IPS DF 19.7 (cell line): ENCODE measurements at places on chromosomes 1 and 21.

DNA sequence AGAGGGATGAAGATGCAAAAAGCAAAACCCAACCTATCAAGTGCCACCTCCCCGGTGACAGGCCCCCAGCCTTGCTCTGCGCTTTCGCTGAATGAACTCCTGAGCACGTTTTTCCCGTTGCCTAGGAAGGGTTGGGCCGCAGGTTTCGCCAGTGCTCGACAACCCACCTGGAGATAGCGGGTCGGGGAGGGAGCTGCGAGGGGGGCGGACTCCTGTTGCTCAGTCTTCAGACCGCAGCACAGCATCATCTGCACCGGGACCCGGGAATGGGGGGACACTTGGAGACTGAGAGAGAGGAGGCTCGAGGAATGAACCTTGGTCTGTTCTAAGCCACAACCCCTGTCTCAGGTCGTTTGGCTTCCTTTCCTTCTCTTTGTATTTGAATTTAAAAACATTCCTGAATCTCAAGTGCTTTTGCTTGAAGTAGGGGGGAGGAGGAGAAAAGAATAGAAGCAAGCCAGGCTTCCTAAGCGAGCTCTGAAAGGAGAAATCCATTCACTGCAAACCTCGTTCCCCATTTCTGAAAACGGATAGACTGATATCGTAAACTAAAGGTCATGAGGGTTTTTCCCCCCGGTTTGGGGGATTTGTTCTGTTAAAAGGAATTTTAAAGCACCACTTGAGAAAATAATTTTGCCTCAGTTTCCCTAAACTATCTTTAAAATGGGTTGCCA is 1.2 kb downstream of the AK5 start:
- peak; percentile 42 for DNase-seq

DNA sequence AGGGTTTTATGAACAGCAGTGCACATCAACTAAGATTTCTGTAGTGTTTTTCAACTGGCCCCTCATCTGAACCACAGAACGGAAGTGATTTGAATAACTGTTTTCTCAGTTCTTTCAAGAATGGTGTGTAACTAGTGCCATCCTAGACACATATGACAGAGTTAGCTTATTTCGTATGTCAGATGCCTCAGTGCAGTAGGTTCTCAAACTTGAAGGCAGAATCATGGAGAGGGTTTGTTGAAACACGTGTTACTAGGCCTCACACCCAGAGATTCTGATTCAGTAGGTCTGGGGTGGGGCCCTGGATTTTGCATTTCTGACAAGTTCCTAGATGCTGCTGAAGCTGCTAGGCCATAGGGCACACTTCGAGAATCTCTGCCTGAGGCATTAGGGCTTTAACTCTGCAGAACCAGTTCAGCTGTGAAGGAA is 49.0 kb downstream of the SCCPDH start:
- DNase-seq = no peak

DNA sequence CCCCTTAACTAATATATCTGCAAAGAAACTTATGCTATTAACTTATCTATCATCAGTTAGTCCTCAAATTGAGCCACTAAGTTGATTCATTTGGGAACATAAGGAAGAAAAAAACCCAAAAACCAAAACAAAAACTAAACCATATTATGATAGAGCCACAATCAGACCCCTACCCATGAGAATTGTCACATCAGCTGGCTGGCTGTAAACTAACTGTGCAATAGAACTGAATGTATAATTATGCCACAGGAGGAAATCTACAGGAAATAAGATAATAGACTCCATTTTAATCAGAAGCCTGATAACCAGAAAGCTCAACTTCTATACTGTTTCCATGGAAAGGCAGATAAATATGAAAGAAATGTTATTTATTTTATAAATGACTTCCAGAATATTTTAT is 110.0 kb downstream of the RGL1 start:
- DNase-seq = no peak

DNA sequence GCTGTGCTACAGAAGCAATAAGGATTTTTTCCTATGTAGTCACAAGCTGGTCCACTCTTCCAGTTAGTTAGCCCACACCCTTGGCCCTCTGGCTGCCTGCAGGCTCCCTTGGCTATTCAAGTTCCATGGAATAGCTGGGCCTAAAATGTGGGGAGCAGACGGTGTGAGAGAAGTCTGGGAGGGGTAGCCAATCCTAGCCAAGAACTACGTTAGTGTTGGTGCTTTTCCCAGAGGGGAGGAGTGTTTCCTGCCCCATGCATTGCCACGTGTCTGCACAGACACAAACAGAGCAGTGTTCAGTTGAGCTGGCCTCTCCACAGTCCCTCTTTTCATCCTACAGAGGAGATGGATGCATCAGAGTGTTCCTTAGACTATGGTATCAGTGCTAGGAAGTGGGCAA is 59.0 kb upstream of the IPO9 start:
- DNase-seq = no peak

GRCh38 chr1:198018529-198018928 is 101.4 kb downstream of the LHX9 start:
- no peak for DNase-seq

- no peak for DNase-seq
Measured at GRCh38 chr1:14245954-14246353, 352.5 kb upstream of the KAZN start.

GRCh38 chr1:51532853-51533252 is 13.8 kb upstream of the EPS15 start:
- no peak for DNase-seq

DNA sequence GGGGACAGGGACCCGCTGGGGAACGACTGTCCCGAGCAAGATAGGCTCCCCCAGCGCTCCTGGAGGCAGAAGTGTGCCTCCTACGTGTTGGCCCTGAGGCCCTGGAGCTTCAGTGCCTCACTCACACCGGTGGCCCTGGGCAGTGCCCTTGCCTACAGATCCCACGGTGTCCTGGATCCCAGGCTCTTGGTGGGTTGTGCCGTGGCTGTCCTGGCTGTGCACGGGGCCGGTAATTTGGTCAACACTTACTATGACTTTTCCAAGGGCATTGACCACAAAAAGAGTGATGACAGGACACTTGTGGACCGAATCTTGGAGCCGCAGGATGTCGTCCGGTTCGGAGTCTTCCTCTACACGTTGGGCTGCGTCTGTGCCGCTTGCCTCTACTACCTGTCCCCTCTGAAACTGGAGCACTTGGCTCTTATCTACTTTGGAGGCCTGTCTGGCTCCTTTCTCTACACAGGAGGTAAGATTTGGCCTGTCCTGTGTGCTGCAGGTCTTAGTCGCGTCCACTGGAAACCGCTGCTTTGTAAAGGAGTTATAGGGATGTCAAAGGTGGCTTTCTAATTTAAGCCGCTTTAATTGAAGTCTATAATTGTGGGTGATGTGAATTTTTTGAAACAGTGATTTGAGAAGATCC is 717 bp downstream of the UBIAD1 start:
- no peak for DNase-seq

GRCh38 chr1:42964044-42964812 is 5.6 kb upstream of the SLC2A1 start:
- no peak for DNase-seq

DNA sequence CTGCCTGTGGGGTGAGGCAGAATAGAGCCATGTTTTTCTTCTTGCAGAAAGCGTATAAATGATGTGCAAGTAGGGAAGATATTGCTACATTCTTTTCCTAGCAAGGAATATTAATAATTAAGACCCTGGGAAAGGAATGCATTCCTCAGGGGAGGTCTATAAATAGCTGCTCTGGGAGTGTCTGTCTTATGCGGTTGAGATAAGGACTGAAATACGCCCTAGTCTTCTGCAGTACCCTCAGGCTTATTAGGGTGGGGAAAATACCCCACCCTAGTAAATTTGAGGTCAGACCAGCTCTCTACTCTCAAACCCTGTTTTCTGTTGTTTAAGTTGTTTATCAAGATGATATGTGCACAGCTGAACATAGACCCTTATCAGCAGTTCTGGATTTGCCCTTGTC is 155.9 kb upstream of the HMCN1 start:
- DNase-seq = no peak

DNA sequence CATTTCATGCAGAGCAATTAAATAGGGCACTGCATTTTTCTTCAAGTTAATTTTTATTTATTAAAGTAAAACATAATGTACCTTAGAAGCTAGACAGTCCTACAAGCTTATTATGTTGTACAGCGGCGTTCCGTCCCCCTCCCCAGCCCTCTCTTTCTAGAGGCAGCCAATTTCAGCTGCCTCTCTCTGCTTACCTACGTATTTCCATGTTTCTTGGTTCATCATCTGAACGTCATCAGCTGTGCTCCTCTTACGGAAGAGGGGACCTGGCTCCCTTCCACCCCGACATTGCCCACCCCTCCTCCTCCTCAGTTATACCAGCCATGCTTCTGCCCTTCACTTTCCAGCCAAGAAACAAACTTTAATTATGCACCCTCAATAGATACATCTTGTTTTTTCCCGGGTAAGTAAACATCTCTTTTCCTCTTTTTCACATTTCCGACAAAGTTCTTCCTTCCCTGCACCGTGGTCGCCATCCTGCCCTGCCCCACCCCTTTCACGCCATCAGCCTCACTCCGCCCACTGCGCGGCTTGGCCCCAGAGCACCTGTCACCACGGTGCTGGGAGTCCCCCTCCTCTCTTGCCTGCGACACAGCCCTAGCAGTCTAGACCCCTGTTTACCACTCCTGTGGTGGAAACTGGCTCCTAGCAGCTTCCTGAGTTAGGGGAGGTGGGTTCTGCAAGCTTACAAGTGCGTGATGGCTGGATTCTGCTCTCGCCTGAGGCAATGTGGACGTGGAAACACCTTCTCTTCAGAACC is 57.9 kb downstream of the SLC37A1 start:
- no peak for DNase-seq

DNA sequence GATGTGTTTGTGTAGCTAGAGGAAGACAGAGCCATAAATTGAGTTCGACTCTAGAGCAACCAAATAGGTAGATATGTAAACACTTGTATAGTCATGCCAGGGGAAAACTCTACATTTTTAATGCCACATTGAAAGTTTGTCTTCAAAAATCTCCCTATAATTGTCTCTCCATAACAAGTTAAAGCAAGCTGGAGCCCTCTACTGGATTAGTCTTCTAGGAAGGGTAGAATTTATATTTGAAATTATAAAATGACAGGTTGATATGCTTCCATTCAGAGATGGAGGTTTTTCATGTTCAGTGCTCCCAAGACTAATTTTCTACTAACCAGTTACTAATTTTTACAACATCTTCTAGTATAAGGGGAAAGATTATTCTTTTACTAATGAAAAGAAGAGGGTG is 13.1 kb upstream of the COL24A1 start:
- no peak for DNase-seq

- no peak for DNase-seq
Measured at GRCh38 chr1:22494144-22494543, 42.5 kb downstream of the ZBTB40 start.

DNA sequence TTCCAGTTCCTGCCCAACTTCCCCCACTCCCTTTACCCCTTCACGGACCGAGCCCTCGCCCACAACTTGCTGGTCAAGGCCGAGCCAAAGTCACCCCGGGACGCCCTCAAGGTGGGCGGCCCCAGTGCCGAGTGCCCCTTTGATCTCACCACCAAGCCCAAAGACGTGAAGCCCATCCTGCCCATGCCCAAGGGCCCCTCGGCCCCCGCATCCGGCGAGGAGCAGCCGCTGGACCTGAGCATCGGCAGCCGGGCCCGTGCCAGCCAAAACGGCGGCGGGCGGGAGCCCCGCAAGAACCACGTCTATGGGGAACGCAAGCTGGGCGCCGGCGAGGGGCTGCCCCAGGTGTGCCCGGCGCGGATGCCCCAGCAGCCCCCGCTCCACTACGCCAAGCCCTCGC is 42.1 kb upstream of the ARHGEF16 start:
- no peak for DNase-seq

DNA sequence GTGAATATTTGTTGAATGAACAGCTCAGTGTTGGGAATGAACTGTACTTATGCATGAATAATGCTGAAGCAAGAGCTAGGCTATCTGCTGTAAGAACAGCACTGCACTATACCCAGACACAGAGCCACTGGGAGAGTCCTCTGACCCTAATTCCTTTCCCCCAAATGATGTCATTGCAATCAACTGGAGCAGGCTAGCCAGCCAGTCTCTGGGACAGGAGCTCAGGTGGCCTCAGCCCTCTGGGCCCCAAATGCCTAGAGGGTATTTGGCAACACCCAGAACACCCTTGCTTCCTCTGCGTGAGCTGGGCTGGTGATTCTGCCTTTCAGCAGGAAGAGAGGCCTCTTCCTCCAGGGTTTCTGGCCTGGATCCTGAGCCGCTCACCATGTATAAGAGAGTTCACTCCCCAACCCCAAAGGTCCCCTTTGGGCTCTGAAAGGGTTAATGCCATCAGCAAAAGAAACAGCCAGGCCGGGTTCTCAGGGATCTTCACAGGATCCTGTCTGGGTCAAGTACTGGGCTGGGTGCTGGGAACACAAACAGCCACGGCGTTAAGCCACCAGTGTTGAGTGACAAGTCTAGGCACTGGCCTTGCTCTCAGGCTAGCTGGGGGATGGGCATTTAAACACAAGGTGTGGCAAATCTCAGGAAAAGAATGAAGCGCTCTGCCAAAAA is 3.7 kb upstream of the PADI4 start:
- no peak for DNase-seq

DNA sequence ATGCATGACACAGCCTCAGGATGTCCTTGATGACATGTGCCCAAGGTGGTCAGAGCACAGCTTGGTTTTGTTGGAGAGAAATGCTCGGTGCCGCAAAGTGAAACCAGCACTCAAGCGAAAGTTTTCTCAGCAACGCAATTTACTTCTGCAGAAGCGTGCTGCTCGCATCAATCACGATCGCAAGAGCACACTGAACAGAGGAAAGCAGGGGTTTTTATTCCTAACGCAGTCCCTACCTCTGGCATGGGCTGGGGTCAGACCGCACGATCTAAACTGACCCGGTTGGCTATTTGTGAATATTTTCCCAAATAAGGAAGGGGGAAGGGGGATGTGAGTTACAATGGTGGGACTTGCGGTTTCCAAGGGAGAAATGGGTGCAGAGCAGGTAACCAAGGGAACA is 809 bp upstream of the ZNF669 start:
- no peak for DNase-seq

DNA sequence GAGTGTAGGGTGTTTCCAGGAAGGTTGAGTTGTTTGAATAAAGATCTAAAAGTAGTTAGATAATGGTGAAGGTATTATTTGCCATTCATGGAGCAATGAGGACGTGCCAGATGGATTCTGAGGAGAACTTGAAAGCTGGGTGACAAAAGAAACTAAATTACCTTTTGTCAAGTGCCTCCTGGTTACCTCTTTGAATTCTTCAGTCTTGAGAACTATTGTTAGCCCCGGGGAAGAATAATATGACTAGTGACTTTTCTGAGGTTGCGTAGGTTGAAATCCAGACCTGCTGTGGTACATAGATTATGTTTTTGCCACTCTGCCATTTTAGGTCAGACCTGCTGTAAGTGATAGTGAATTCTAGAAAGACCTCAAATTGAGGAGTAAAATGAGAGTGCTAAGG is 11.5 kb downstream of the LAMC1 start:
- DNase-seq = no peak
